Astrocyte (in vitro differentiated cells and primary cell): ENCODE measurements at places on chromosomes 7 and 10.
A peak's percentile ranks its signal among the peaks of the same experiment; 100 is the strongest.

- no peak for DNase-seq
These were observed 46.1 kb upstream of the RNF32 start for GRCh38 chr7:156594283-156595080.

GRCh38 chr7:101315336-101315735, 6.3 kb downstream of the IFT22 start:
- DNase-seq = peak; percentile 14

GRCh38 chr7:82438521-82438920, 5.1 kb downstream of the CACNA2D1 start:
- DNase-seq = no peak

DNA sequence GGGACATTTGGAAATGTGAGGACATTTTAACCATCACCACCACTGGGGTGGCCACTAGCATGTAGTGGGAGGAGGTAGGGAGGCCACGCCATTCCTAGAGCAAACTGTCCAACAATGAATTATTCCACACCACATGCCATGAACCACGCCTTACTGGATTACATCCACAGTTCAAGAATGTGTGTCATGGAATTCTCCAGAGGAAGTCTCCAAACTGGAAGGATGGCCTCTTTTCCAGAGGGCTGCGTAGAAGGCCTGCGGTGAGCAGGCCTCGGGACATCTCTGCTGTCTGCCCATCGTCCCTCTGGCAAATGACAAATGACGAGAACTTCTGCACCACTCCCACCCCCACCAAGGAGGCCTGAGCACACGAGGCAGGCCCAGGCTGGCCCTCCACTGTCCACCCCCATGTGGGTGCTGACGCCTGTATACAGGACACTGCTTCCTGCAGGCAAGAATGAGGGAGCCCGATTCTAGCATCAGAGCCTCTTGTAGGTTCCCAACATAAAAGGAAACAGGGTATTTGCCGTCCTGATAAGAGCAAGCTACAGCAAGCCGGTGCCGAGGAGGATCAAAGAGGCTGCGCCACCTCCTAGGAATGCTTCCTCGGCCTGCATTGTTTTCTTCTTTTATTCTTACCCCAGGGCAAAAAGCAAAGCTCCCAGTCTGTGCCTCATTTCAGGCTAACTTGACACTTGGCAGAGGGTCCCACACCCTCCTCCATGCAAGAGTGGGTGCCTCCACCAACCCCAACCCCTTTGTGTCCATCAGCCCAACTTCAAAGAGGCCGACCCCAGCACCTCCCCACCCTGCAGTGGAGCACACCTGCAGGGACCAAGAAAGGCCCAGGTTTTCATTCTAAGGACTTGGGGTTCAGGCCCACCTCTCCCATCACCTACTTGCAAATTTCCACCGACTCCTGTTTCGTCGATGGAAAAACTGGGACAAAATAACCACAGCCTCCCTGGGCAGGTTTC, 23.9 kb downstream of the TNS3 start:
- DNase-seq = peak; percentile 90

DNA sequence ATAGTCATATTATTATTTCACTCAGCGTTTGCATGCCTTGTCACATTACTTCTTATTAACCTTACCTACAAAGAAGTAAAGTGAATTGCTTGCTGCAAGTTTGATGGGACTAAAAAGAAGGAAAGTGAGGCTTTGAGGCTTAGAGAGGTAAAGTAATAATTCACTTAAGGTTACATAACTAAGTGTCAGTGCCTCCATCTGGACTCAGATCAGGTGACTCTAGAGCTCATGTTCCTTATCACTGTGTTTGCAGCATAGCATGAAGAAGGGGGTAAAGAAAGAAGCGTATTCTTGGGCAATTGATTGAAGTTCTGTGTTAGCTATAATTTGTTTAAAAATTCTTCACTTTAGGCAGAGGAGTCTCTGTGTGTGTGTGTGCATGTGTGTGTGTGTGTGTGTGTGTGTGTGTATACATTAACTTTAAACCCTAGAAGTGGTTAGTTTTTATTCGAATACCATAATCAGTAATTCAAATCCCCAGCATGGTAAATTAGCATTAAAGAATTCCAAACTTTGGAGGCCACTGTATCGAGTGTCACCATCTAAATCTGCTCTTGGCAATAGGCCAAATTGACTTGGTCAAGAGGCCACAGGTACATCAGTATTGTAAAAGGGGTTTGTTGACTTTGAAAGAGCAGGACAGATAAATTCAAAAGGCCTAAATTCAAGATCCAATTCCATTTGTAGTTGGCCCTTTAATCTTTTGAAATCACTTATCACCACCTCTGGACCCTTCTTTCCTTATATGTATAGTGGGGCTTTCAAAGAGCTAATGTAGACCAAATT, 2.2 kb upstream of the PON3 start:
- DNase-seq = no peak

DNA sequence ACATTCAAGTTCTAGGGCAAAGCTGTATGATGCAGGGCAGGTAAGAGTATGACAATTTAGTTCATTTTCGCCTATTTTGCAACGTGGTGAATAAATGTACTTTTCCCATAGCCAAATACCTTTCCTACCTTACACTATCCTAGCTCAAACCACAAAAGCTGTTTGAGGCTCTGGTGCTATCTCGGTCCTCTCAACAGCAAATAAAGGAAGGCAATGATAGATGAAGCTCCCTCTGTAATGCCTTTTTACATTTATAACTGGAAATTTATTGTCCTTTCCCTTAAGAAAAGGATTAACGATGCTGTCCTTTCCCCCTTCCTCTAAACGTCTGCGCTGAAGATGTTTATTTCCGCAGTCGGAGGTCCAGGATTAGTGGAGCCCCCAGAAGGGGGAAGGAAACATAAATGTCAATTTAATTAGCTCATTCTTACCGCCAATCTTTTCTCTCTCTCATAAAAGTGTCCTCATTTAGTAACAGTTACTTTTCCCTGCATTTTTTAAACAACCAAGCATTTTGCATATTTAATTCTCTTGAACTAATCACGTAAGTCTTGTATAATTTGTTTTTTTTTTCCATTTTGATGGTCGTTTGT, 114.6 kb downstream of the PIP4K2A start:
- peak; percentile 10 for DNase-seq

- DNase-seq = peak; percentile 82
These were observed 148.8 kb downstream of the CHCHD3 start for GRCh38 chr7:132933072-132933458.

GRCh38 chr10:104337521-104337984, 712 bp downstream of the ITPRIP start:
- DNase-seq = no peak

- DNase-seq = peak; percentile 59
These were observed 118.6 kb upstream of the BTBD16 start for GRCh38 chr10:122152544-122152943.

DNA sequence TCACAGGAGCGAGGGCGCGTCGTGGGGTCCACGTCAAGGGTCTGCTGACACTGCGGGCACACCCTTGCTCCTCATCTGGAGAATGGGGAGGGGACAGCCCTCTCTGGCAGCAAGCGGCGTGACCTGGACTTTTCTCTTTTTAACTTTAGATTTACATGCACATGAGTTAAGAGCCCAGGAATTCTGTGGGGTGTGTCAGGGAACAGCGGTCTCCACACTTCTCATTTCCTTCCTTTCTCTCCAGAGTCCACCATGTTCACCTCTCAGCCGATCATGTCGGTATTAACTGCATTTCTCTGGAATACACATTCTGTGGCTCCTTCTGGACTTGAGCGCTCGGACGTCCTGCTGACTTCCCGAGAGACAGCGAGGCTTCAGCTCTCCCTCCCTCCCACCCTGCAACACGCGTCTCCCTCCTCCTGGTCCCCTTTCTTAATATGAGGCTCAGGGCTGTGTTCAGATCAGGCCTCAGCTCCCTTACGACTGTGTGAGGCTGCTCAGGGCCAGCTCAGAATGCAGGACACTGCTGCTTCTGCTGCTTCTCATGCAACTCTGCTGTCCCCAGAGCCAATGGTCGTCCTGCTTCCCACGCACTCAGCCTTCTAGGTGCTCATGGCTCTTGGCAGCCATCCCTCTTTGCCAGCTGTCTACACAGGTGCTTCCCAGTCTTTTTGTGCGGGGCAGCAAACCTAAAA, 261.3 kb downstream of the ELFN1 start:
- DNase-seq = peak; percentile 70

DNA sequence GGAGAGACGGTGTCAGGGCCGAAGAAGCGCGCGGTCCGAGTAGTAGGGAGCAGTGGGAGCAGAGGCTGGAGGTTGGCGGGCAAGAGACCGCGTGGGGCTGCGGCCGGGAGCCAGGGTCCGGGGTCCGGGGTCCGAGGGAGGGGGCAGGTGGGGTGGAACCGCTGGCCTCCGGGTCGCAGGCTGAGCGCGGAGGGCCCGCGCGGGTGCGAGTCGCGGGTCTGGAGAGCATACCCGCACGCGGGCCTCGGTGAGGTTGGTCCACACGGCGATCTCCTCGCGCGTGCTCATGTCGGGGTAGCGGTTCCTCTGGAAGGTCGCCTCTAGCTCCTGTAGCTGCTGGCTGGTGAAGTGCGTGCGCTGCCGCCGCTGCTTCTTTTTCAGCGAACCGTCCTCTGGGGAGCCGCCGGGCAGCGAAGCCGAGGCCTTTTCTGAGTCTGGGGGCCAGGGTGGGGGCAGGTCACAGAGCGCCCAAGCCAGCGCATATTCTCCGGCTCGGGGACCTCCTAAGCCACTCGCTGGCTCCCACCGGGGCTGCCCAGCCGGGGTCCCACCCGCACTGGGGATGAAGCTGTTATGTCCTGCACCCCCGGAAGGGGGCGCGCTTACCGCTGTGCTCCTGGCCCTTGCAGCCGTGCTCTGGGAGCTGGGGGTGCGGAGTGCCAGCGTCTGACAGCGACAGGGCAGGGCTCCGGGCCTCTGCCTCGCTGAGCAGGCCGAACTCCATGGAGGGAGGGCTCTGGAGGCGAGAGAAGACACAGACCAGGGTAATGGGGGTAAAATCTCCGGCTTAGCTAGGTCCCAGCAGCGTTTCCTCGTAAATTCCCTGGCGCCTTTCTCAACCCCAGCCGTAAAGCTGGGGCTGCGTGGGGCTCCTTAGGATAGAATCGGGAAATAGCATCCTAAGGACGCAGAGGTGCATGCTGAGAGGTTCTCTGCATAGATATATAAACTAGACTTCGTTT, 5.5 kb downstream of the ELOVL3 start:
- DNase-seq = no peak

DNA sequence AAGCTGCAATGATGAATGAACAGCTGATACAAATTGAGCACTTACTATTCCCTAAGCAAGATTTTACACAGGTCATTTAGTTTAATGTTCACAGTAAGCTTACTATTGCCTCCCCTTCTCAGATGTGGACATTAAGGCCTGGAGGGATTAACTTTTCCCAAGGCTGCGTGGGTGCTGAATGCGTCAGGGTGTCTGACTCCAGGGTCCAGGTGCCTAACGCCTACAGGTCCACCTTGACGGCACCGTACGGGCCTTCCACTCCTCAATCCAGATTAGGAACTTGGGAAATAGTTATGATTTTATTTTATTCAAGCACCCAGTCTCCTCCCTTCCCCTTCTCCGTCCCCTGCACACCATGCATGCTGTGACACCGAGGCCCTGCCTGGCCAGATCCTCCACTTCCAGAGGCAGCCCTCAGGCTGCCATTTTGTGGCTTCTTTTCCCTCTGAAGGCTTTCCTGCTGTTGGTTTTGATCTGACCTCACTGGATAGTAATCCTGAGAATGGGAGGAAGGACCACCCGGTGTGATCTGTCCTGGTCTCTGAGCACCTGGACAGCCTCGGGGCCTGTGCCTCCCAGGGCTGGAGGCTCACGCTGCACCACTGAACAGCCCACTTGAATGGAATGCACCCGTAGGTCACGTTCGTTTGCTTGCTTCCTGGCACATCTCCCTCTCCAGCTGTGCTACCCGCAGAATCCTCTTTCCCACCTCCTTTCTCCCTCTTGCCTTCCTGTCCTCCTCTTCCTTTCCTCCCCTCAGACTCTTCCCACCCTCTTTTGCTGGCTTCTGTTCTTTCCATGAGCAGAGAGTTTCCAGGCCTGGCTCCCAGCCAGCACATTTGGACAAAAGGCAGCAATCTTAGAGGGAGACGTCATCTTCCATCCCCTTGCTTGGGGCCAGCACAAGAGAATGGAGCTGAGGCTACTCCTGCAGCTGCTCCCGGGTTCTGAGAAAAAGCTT, 14.4 kb downstream of the DENND2A start:
- DNase-seq = peak; percentile 95

DNA sequence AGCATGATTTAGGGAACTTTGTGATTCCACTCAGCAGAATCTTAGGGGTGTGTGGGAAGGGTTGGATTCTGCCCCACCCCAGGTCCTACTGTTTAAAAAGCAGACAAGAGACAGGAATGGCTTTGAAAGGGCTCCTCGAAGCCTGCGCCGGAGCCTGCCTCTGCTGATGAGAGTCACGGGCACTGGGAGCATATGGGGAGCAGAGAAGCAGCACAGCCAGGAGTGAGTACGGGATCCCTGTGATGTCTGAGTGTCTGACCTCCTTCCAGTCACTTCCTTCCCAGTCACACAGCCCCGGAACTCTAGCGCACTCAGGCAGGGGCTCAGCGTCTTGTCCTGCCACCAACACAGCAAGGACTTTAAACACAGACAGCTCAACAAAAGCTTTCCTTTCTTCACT, 514.9 kb upstream of the DPP6 start:
- no peak for DNase-seq

GRCh38 chr7:1318051-1318450, 85.4 kb downstream of the UNCX start:
- DNase-seq = no peak

- DNase-seq = peak; percentile 82
These were observed 76.6 kb upstream of the DGKI start for GRCh38 chr7:137923380-137923779.

- no peak for DNase-seq
These were observed 34.4 kb downstream of the ZMIZ1 start for GRCh38 chr10:79103129-79103528.

DNA sequence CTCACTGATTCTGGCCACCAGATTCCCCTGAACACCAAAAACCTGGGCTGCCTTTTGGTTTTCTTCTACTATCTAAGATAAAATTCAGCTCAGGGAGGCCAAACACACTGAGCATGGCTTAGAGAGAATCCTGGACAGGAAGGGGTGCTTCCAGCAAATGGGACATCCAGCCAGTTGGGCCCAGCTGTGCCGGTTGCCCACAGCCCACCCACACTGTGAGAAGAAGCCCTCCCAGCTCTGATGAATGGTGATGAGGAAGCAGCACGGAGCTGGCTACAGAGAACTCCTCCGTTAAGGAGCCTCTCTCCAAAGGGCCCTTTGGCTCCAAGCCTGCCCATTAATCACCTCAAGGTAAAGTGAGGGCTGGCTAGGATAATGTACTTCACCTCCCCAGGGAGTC, 15.9 kb downstream of the LRRC18 start:
- no peak for DNase-seq

- DNase-seq = no peak
These were observed 113.8 kb upstream of the KLF6 start for GRCh38 chr10:3898821-3899220.

GRCh38 chr10:74121368-74121767, 29.3 kb downstream of the AP3M1 start:
- DNase-seq = peak; percentile 57

GRCh38 chr10:31030800-31031199, 865 bp downstream of the ZNF438 start:
- DNase-seq = no peak

GRCh38 chr7:117562759-117563158, 82.9 kb downstream of the CFTR start:
- no peak for DNase-seq
